ENCODE measurements at places on chromosomes 11 and 22.

DNA sequence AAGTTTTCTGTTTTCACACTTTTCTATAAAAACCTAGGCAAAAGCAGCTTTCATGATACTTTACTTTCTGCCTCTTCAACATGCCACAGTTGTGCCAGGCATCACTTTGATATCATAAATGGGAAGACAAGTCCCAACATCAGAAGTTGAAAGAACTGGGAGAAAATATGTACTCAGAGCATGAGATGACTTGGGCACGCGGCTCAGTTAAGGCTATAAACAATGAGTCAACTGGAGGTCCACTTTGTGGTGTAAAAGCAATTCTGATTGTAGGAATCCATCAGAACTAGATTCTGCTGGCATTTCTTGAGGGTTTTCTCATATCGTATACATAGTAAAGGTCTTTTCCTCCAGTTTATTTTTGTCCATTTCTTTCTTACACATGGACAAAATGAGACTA is 109.7 kb upstream of the USP47 start:
- DNase-seq, result no peak

DNA sequence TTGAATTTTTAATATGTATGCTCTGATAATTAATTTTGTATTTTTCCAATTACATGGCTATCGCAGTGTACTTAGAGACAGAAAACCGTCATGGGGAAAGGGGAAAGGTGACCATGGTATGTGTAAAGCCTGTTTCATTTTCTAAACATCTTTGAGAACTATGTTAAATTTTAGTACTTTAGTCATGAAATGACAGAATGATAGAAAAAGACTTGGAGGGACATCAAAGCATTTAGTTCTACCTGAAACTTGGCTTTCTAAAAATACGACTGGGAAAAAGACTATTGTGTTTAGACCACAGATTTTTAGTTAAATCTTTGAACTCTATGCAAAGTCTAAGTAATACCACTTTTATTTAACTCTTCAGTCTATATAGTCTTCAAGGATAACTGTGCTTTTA is 54.1 kb downstream of the MAML2 start:
- no peak for DNase-seq

- DNase-seq, result no peak
Observed at GRCh38 chr11:22558664-22559063, 67.0 kb downstream of the FANCF start.

DNA sequence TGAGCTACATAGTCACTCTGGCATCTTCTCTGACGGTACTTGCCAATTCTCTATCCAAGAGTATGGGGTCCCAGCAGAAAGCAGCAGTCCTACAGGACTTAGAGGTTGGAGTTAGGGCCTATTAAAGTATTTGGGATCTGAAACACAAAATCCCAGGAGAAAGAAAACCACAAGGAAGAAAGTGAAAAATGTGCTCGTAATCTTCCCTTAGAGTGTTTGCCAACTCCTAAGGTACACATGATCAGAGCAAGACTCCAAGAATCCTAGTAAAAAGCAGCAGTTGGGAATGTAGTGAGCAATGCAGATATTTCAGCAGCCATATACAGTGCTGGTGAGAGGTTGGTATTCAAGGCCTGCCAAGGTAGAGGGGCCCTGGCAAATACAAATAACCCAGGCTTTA is 71.6 kb downstream of the EXT2 start:
- DNase-seq, result no peak

GRCh38 chr22:38886333-38886732 is 14.3 kb upstream of the CBX6 start:
- DNase-seq, result no peak

DNA sequence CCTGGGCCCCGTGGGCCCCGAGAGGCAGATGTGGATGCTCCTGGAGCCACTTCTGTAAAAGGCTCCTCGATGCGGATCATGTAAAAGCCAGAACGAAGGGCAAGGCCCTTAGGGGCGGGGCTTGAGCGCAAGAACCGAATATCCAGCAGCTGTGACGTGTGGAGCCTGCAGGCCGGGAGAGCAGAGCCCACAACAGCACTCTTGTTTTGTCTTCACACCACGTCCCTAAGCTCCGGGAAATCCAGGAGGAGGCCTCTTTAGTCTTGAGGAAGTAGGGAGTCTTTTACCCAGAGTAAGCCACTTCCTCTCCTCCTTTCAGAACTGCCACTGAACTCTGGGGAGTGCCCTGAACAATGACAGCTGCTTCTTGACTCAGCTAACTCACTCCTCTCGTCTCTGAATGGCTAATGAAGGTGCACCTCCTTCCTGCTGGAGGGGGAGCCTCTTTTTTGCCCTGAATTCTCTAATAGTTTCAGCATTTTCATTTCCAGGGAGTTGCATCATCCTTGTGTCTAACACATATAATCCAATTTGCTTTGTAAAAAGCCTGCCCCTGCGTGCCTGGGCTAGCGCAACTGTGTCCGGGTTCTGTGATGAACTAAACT is 12.5 kb downstream of the L3MBTL2 start:
- DNase-seq, result peak; percentile 77

DNA sequence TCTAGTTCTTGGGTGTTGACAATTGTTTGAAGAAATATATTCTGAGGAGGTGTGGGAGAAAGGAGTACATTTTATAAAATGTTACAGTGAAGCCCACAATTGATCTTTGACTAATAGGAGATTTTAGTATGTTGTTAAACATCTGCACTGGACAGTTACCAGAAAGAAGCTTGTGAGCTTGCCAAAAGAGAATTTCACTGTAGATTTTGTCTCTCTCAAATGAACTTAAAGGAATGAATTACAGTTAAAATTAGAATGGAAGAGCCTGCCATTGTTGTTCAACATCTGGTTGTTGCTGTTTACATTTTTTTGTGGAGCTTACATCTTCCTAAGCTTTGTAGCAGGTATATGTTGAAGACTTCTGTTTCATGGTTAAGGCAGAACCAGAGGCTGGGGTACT is 620.5 kb upstream of the CCDC179 start:
- no peak for DNase-seq

- DNase-seq, result no peak
Observed at GRCh38 chr22:17945156-17945887, 79.0 kb downstream of the MICAL3 start.

GRCh38 chr11:96112192-96113128 is 188.6 kb upstream of the MTMR2 start:
- no peak for DNase-seq

GRCh38 chr22:43134553-43134952 is 8.6 kb downstream of the MCAT start:
- no peak for DNase-seq

- no peak for DNase-seq
Observed at GRCh38 chr11:111066846-111067245, 178.7 kb upstream of the POU2AF2 start.

DNA sequence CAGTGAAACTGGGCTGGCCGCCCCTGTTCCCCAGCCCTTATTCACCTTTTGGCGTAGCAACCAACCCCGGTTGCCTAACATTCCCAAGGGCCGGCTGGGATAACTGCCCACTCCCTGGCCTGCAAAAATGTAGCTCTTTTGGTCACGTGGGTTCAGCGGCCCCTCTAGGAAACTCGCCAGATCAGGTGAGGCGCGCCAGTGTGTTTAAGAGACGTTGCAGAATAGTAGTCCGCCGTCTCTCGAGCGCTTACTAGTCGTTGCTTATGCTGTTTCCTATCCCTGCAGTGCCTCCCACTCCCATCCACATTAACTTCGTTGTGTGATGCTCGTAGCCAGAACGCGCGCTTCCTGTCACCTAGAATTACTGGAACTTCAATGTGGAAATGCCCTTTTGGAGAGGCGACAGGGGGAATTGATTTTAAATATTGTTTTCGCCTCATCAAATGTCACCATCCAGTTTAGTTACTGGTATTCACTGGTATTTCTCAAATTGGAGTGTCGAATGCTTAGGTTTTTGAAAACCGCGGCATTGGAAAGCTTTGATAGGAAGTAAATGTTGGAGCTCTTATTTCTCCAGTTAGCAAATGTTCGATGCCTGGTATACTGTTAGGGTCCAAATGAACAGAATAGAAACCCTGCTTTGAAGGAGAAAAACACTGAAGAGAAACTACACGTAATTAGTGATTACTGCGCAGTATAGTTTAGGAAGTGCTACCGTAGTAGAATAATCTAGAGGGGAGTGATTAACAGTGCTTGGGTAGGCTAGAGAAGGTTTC is 823 bp downstream of the CEP57 start:
- DNase-seq, result no peak

GRCh38 chr11:94676814-94677213 is 91.3 kb upstream of the AMOTL1 start:
- DNase-seq, result no peak

DNA sequence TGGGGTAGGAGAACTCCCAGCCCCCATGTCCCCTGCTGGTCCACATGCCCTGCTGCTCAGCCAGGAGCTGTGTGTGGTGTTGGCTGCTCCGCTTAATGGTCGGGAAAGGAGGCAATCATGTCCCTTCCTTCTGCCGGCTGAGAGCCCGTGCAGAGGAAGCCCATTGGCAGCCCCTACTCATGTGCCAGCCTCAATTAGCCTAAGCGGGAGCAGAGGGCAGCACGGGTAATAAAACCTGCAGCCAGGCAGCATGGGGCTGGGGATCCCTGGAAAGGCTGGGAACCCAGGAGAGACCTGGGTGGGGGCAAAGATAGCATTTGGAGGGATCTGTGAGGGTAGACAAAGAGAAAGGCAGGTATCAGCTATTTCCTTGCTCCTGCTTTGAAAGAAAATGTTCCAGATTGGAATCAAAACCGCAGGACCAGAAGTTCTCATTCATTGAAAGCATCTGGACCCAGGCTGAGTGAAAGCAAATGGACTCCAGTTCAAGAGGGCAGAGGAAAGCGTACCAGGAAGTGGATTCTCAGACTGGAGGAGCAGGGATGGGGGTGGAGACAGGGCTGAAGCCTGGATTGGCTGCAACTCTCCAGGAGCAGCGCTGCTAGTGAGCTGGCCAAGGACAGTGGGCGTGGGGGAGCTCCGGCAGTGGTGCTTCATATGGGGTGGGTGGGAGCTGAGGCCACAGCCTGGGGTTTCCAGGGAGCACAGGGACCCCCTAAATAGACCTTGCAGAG is 103.4 kb upstream of the NECTIN1 start:
- DNase-seq, result peak; percentile 7

DNA sequence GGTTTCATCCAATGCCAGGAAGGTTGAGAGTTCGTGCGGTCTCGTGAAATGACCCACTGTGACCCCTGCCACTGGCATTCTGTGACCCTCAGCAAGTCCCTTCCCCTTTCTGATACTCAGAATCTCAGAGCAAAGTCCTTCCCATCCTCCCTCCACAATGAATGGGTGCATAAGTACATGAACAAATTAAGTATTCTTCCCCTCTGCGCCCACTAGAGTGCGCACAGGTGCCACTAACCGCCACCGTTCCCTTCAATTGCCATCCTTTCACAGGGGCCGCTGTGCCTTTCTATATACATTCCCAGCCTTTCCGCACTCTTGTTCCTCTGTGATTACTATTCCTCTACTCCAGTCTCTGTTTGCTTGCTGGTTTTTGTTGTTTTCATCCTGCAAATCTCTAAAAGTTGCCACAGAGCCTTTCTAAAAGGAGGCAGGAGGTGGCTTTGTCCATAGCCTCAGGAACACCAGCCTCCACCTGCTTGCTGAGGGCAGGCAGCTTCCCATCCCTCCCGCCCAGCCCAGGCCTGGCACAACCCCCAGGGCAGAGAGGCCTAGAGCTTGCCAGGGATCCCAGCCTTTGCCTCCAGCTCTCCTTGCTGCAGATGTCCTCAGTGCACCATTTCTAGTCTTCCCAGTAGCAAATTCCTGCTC is 6.7 kb upstream of the AP1B1 start:
- DNase-seq, result no peak

DNA sequence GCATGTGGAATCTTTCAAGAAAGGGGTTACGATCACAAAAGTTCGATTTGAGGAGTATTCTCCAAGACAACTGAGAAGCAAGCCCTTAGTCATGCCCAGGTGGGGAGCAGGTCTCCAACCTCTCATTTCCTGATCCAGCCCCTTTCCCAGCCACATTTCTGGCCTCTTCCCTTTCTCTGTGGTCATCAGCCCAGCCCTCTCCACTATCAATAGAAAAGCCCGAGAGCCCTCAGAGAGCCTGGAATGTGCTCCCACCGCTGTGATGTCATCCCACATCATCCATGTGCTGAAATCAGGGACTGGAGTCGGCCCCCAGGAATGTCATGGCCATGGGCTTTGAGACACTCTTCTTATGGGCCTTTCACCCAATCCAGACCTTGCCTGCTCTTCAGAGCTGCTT is 62.6 kb downstream of the KCNJ1 start:
- no peak for DNase-seq

- DNase-seq, result no peak
Observed at GRCh38 chr11:65207918-65208784, 26.4 kb downstream of the CAPN1 start.

DNA sequence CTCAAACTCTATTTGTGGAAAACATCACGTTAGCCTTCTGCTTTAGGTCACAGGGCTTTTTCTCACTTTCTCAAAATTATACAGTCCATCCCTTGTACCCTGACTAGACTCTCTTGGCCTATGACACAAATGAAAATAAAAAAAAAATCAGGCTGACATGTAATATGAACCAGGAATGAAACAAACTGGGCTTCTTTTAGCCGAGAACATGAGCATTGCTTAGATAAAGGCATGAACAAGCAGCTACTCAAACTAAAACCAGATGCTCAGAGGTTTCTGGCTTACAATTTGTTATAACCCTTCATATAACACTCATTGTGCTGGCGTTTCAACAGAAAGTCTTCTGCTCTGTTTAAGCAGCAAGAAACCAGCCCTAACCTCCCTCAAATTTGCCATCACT is 265.5 kb upstream of the NARS2 start:
- no peak for DNase-seq

DNA sequence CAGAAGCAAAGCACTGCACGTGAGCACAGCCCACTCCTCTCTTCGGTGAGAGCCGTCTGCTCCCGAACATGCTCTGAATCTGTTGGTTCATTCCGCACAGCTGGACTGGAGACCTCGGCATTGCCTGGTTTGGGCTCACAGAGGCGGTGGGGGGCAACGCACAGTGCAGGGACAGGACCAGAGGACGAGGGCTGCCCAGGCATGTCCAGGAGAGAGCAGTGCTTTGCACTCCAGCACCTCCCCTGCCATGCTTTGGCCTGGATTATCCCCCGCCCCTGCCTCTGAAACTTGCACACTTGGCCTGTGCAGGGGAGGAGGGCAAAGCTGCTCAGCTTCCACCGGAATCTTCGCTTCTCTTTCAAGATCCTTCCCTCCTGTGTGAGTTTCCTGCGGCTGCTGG is 536.5 kb downstream of the BRD1 start:
- no peak for DNase-seq

DNA sequence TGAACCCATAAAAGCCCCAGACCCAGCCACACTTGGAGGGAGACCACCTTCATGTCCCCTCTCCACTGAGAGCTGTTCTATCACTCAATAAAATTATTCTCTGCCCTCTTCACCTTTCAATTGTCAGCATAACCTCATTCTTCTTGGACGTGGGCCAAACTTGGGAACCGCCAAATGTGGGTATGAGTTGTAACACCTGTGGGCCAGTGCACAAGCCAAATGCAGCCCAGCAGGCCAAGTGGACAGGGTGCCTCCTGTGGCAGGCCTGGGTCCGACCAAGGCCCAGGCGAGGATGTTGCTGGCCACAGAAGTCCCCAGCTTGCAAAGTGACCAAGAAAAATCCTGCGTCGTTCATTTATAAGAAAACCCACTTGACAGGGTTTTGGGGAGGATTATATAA is 621.2 kb downstream of the METTL15 start:
- no peak for DNase-seq
